T-helper 22 cell (primary cell): ENCODE measurements at places on chromosomes 16 and 17.

DNA sequence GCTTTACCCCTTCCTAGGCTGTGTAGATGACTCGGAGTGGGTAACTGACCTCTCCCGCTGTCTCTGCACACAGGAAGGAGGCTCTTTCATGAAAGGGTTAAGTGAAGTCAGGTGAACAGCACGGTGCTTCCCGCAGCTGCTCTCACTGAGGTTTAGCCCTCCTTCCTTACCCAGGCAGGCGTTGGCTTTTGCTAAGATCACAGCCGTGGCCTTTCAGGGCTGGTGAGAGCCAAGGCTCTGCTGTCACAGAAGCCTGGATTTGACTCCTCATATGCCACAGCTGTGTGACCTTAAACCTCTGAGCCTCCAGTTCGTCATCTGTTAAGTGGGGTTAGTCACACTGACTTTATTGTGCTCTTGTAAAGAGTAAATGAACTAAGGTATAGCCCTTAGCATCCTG, 90.9 kb upstream of the PLCG2 start:
- DNase-seq = no peak

DNA sequence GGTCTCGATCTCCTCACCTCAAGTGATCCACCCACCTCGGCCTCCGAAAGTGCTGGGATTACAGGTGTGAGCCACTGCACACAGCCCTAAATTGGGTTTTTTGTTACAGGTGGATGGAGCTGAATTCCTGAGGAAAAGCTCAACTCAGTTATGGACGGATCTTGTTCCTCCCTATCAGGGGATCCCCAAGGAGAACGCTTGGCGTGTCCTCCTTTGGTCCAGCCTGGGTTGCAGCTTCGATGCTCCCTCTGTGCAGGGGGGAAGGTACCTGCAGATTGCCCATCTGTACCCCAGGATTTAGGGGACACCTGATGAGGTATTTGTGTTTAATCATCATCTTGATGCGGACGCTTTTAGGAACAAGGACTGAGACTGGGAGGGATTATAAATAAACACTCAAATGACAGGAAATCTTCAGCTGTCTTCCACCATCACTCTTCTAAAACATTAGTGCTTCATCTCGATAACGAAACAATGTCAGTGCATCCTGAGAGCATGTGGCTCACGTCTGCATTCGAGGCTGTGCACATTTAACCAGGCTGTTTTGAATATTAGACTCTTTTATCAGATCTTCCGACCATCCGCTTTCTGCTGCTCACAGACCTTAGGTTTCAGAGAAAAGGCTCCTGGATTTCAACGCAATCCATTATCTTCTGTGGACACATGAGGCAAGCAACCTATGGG, 18.2 kb upstream of the MEIOB start:
- no peak for DNase-seq

GRCh38 chr17:73899839-73900238, 255.6 kb upstream of the SDK2 start:
- no peak for DNase-seq

GRCh38 chr17:66372182-66372581, 69.8 kb downstream of the PRKCA start:
- DNase-seq = no peak

GRCh38 chr17:48391444-48391843, 38.6 kb downstream of the SKAP1 start:
- no peak for DNase-seq

DNA sequence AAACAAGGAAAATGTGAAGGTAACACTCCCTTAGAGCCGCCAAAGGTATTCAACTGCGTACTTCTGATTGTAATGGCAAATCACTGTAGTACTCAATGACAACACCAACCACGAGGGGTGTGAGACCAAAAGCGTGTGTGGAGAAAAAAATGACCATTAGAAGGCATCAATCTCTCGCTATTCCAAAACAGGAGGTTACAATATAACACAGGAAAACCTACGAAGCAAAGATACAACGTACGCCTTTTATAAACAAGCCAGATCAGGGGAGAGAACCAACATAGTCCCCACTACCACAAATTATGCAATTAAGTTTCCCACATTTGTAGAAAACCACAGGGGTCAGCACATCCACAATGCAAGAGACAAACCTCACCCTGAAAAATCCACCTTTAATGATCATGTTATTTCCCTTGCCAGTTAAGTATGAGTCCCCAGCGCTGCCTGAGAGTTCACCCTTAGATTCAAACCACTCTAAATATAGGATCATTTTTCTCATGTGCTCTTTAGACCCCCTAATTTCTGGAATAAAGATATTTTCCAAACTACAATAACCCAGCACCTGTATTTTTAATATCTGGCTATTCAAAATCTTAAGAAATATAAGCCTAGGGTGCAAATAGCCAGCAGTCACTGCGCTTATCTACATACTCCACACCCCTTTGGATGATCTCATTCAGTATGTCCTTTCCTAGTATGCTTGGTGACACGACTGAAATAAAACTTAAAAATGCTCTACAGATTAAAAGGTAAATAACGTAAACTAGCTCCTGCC, 12.4 kb downstream of the TEX14 start:
- no peak for DNase-seq

DNA sequence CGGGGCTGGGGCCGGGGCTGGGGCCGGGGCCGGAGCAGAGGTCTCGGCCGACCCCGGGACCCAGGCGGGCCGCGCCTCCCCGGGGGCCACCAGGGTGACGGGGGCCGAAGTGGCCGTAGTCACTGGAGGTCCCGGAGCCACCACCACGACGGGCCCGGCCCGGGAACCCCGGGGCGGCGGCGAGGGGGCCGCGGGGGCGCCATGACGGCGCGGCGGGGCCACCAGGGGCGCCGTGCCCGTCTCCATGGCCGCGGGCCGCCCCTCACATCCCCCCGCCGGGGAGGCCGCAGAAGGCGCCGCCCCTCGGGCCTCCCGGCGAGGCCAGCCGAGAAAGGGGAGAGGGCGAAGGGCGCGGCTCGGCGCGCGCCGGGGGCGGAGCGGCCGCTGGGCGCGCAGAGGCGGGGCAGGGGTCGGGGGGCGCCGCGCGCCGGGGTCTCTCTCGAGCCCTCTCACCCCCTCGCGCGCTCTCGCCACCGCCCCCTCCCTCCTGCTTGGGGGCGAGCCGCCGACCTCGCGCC, 297 bp downstream of the TBC1D10B start:
- DNase-seq = no peak

DNA sequence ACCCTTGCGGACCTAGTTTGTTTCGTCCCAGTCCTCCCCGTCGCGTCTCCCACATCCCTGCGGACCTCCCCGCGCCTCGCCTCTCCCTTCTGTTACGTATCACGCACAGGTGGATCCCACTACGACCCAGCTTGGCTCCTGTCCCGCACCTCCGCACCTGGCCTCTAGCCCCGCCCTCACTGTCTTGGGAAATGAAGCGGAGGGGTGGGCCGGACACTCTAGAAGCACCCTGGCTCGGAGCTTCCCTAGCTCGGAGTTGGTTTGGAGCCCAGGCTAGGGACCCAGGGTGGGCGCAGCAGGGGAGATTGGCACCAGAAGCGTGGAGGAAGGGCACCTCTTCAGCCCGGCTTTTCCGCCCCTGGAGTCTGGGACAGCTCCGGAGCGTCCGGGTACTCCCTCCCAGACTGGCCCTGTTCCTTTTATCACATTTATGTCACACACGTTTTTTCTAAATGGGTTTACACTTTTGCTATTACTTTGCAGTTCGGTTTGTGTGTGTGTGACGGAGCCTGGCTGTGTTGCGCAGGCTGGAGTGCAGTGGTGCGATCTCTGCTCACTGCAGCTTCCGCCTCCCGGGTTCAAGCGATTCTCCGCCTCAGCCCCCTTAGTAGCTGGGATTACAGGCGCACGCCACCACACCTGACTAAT, 1.4 kb upstream of the CEMP1 start:
- DNase-seq = peak; percentile 51

GRCh38 chr17:61583242-61583641, 7.8 kb downstream of the NACA2 start:
- no peak for DNase-seq

GRCh38 chr16:57419506-57419905, 14.9 kb downstream of the CCL17 start:
- DNase-seq = no peak

DNA sequence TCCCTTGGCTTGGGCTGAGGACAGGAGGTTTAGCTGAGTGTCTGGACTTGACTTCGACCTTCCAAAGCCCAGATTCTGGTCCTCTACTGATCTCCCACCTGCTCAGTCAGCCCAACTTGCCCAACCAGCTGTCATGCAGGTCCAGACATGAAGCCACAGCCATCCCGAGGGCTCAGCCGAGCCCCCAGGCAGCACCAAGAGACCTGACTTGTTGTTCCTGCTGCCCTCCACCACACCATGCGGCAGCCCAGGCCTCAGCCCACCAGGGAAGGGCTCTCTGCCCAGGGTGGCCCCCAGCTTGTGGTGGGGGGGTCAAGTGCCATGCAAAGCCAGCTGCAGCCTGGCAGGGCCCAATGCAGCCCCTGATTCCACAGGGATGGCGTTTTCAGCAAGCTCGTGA, 17.2 kb upstream of the CACNG4 start:
- no peak for DNase-seq

DNA sequence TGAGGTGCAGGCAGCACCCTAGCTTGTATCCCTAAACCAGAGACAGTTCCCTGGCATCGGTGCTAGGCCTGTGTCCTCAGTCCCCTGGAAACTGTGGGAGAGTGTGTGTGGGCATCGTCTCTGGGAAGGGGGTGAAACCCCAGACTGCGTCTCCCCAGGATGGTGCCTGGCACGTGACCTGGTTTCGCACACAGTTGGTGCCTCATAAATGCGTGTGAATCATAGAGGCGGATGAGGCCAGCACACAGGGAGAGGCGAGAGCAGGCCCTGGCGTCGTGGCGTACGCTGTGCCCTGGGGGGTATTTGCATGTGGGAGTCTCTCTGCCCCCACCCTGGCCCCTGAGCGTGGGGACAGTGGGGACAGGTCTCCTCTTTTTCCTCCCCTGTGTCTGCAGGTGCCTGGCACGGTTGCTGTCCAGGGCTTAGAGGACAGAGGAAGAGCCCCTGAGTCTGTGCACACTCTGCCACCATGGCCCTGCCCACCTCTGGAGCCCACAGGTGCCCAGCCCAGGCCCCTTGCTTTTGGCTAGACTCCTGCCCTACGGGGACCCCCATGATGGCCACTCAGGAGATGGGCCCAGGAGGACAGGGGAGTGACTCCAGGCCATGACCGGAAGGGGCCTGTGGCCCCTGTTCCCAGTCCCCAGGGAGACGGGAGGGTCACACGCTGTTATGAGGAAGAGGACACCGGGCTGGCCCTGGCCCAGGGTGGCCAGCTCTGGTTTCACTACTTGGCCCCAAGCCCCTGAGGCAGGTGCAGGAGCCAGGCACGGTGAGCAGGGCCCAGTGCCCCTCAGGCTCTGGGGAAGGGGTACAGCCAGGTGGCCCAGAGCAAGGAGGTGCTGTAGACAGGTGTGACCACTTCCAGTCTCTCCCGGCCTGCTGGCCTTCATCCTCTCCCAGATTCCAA, 1.3 kb upstream of the FSCN2 start:
- no peak for DNase-seq

DNA sequence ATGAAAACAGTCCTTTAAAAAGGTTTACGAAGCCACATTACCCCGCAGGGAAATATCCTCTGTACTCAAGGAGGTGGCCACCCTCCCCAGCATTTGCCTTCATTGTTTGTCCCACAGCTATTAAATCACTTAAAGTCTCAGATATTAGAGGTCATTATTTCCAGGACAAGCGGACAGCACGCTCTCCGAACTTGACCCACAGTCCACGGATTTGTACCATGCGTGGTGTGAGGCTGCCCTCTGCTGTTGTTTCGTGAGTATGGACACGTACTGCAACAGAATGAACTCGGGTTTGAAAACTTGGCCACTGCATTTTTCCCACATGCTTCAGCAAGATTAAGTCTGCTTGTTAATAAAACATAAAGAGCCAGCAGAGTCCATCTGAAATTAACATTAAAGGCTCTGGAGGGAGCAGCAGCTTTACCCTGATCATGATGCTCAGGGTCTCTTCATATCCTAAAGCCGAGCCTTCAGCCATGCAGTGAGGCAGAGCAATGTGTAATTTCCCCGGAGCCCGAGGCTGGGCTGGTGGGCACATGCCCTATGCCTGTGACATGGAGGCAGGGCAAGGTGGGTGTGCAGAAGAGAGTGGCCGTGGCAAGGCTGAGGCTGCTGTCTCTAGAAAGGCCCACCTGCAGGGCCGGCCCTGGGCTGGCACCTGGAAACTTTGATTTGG, 19.7 kb downstream of the MEAK7 start:
- DNase-seq = no peak

- DNase-seq = no peak
Observed at GRCh38 chr17:48612456-48612853, 1.6 kb upstream of the HOXB7 start.

DNA sequence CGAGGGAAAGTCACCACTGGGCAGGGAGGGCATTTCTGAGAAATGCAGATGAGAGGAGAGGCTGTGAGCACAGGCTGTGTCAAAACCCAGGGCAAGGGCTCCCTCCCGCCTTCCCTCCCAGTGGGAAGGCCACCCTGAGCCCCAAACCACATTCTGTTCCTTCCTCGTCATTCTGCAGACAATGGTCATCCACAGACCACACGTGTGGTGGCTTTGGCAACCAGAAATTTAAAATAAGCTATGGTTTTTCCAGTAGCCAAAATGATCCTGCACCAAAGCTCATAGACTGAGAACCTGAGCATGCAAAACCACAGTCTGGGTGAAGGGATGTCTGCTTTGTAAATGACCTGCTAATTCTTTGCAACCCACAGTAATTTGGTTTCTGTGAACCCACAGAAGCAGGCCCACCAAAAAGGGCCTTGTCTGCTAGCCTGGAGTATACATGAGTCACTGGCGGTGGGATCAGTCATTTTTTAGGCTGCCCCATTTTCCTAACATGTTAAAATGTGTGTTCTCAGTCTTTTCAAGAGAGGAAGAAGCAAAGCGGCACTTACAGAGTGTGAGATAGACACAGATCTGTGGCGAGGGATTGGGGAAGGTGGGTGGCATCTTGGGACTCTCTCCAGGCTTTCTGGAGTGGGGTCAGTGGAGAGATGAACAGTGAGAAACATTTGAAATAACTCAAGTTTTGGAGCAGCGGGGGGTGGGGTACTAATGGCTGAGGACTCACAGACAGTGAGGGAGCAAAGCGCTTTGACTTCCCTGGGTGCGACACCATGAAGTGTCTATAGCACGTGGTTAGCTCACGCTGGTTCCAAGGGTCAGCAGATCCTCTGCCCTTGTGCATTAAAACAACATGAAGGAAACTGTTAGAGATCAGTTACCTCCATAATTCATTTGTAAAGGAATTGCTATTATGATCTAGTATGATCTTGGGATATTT, 20.5 kb downstream of the GRB7 start:
- peak; percentile 56 for DNase-seq

- no peak for DNase-seq
Observed at GRCh38 chr17:42072323-42073187, 22.2 kb upstream of the C17orf113 start.

DNA sequence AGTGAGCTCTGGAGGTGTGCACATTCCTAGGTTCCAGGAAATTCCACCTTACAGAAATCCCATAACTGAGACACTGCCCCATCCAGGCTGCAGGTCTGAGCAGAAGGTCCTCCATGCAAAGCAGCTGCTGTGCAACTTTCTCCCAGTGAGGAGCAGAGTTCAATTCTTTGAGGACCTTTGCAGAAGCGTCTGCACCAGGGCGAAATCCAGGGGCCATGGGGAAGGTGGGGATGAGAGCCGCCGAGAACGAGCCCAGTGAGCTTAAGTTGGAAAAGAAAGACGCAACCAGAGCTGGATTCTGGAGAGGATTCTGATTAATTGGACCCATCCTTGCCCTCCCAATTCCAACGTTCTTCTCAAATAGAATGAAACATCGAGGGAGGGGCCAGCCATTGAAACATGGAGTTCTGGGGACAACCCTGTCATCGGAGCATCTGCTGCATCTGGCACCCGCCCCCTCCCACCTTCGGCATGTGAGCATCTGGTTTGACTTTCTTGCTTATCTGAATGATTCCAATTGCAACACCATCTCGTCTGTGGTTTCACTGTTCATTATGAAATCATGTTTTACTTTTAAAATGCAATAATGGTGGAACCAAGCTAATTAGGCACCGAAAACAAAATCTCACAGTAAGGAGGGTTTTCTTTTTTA, 190.6 kb upstream of the FOXF1 start:
- DNase-seq = no peak
